Stimulated activated CD4-positive, alpha-beta T cell treated with anti-CD3 and anti-CD28 coated beads, Interleukin-1b, Interleukin-23, amount 100 ng/mL, for 4 hours (primary cell): ENCODE measurements at places on chromosomes 16 and 17.

GRCh38 chr17:44820631-44821212 lies 9.4 kb downstream of the GJC1 start:
- no peak for DNase-seq

DNA sequence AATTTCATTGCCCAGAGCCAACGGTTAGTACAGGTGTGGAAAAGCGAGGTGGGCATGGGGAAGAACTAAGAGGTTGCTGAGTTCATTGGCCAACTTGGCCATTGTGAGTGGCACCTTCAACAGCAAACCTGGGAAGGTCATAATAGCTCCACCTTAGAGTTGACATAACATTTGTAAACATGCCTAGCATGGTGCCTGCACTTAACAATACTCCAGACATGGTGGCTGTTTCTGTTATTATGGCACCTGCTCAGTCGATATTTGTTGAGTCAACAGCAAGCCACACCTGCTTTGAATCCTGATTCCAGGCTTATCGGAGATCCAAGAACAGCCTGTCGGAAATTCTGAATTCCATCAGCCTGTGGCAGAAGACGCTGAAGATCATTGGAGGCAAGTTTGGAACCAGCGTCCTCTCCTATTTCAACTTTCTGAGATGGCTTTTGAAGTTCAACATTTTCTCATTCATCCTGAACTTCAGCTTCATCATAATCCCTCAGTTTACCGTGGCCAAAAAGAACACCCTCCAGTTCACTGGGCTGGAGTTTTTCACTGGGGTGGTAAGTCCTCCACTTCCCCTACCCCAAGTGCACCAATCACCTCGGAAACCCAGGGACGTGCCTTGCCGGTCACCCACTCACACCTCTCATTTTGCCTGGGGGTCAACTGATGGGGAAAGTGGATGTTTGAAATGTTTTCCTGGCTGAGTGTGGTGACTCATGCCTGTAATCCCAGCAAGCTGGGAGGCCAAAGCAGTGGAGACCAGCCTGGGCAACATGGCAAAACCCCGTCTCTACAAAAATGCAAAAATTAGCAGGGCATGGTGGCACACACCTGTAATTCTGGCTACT lies 46.0 kb downstream of the TMC5 start:
- no peak for DNase-seq

- no peak for DNase-seq
Measured at GRCh38 chr16:54508351-54508750, 221.8 kb upstream of the IRX3 start.

DNA sequence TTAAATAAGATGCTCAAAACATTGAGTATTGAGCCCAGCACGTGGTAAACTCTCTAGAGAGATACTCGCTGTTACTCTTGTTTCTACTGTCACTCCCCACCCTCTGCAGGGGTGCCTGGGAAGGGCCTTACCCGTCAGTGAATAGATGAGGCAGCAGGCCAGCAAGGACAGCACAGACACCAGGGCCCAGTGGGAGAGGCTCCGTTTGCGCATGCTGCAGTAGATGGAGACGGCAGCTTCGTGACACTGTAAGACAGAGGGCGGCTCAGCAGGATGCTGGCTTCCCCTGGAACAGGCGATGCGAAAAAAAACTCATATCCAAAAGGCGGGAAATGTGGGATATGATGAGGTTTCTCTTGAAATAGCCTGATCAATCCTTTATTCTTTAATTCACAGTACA lies 20.0 kb downstream of the SLC38A8 start:
- DNase-seq: no peak

DNA sequence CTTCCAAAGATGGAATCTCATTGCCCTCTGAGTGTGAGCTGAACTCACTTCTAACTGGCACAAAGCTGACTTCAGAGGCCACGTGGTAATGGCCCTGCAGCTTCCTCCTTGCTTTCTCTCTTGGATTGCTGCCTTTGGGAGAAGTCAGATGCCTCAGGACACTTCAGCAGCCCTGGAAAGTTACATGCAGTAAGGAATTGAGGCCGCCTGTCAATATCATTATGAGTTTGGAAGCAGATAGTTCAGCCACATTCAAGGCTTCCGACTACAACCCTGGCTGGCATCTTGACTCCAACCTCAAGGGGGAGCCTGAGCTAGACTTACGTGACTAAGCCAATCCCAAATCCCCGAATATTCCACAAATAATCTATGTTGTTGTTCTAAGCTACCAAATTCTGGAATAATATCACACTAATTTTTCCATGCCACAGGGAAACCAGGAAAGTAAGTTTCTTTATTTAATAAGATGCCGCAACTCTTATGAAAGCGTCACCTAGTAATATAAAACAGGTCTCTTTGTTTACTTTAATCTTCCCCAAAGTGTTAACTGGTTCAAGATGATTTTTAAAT lies 13.6 kb downstream of the CEP20 start:
- DNase-seq: no peak

- peak; percentile 47 for DNase-seq
Measured at GRCh38 chr17:9021158-9021991, at the start of gene NTN1. TSS of gene NTN1 (plus strand) at chr17:9021510. CDS start at chr17:9022374, 864 bp downstream.

DNA sequence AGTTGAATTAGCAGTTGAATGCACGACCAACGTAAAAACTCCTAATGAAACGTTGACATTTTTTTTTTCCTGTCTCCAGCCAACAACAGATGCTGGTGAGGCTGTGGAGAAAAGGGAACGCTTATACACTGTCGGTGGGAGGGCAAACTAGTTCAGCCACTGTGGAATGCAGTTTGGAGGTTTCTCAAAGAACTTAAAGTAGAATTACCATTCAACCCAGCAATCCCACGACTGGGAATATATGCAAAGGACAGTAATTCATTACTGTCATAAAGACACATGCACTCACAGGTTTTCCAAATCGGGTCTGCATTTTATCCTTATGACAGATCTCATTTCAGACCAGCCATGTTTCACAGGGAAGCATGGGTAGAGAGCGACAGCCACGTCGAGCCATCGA lies 3.5 kb upstream of the WFDC1 start:
- DNase-seq: no peak

- DNase-seq: no peak
Measured at GRCh38 chr17:38427160-38427949, 909 bp upstream of the ARHGAP23 start.

DNA sequence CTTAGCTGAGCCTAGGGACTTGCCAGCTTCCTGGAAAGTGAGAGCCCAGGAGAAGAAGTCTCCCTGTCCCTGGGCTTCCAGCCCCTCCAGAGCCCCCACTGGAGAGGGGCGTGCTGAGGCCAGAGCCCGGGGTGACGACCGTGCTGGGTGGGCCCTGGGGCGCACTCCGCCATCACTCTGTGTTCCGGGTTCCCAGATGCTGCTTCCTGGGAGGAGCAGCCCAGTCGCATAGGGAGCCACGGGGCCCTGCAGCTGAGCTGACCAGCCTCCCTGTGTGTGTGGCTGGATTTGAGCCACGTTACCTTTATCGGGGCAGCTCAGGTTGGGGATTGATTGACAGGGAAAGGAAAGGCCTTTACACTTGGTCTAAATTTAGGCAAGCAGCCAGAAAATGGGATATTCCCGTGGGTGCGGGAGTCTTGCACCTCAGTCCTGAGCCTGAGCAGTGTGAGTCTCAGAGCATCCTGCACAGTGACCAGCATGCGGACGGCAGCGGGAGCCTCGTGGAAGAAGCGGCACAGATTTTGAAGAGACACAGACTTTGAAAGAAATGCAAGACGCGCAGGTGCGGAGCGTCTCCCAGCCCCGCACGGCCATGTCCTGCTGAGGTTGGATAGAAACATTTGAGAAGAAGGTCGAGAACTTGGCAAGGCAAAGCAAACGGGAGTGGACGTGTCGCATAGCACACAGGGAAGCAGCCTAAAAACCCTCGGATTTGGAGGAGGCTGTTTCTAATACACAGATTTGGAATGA lies 51.3 kb upstream of the ZNF750 start:
- no peak for DNase-seq

- DNase-seq: no peak
Measured at GRCh38 chr17:77560381-77560780, 398.1 kb upstream of the TNRC6C start.

DNA sequence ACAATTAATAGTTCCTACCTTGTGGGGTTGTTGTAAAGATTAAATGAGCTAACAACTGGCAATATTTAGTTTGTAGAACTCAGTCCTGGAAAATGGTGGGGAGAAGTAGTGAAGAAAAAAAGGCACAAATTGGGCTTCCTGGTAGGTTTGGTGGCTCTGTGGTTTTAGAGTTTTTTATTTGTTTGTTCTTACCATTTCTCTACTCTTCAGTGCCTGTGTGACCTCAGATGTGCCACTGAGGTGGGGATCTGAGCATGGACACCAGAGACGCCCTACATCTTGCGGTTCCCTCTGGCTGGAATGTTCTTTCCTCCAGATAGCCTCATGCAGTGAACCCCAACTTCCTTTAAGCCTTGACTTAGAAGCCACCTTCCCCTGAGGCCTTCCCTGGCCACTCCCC lies 7.7 kb downstream of the ZBTB4 start:
- DNase-seq: no peak

DNA sequence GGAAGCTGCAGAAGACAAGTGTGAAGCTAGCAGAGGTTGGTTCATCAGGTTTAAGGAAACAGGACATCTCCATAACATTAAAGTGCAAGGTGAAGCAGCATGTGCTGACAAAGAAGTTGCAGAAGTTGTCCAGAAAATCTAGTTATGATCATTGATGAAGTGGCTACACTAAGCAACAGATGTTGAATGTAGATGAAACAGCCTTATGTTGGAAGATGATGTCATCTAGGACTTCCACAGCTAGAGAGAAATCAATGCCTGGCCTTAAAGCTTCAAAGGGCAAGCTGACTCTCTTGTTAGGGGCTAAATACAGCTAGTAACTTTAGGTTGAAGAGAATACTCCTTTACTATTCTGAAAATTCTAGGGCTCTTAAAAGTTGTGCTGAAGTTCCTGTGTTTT lies 340.2 kb upstream of the SOX9 start:
- no peak for DNase-seq

DNA sequence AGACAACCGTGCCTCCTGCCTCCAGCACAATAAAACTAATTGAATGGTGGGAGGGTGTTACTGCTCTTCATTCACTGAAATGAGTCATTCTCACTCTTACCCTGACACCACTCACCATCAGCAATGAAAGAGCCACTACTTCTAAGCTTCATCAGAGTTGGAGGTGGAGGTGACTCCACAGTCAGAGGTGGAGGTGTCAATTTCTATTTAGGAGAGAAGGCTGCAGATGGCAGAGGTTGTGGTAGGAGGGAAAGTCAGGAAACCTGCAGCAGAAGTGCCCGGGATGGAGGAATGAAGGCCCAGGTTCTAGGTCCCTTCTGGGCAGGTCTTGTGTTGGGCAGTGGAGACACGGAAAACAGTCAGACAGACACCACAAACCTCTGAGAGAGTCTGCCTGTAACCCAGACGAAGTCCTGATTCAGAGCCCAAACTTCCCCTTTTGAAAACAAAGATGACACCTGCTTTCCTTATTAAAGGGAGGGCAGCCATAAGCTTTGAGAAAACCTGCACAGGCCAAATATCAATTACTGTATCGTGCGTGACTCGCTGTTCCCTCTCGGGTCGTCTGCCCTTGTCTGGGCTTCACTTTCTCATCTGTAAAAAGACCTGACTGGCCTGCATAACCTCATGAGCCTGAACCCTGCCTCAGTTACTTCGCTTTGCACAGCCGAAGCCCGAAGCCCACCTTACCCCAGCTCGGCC lies 668 bp downstream of the ATPAF2 start:
- DNase-seq: peak; percentile 5

DNA sequence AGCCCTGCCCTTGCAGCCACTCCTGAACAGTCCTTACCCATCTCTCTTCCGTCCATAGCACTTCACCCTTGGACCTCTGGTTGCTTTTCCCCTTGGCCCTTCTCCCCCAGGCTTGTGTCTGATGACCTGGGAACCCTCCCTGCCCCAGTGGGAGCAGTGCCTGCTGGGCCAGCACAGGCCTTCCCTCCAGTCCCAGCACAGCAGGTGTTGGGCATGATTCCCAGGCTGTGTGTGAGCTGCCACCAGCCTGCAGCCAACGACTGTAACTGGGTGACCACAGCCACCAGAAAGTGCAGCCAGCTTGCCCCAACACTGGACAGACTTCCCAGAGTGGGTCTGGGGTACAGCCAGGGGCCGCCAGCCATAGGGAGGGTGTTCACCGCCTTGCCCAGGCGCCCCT lies 30.0 kb downstream of the CRAMP1 start:
- DNase-seq: no peak

DNA sequence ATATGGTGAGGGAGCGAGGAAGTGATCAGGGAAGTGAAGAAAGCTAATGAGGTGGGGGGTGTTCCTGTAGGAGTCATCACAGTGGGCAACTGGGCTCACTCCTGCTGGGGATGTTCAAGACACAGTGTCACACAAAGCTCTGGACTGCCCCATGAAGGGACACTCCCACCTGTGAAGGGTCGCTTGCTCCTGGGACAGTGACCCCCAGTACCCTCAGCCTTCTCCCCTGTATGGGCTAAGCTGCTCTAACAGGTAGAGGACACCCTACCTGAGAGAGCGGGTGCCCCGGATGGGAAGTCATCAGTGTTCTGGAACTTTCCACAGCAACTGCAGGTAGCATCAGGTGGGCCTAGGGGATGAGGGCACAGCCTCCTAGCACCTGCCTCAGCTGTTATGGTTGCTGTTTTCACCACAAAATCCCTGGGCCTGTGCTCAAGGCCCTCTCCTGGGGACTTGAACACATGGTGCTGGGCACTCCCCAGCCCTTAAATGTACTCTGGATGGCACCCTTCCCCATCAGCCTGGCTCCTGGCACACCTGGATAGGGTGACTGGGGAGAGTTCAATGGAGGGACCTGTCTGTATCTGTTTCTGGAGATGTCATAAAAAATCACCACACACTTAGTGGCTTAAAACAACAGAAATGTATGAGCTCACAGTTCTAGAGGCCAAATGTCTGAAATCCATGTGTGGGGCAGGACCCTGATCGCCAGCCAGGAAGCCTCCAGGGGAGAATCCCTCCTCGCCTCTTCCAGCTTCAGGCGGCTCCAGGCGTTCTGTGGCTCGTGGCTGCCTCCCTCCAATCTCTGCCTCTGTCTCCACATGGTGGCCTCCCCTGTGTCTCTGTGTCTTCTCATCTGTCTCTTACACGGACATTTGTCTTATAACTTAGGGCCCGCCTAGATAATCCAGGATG lies 104.0 kb upstream of the CDH5 start:
- DNase-seq: no peak

- peak; percentile 86 for DNase-seq
Measured at GRCh38 chr17:38704606-38705522, at the start of gene MLLT6. TSS of gene MLLT6 (plus strand) at chr17:38705273. CDS start at chr17:38705633, 360 bp downstream.

GRCh38 chr16:51429041-51429440 lies 278.0 kb upstream of the SALL1 start:
- no peak for DNase-seq

DNA sequence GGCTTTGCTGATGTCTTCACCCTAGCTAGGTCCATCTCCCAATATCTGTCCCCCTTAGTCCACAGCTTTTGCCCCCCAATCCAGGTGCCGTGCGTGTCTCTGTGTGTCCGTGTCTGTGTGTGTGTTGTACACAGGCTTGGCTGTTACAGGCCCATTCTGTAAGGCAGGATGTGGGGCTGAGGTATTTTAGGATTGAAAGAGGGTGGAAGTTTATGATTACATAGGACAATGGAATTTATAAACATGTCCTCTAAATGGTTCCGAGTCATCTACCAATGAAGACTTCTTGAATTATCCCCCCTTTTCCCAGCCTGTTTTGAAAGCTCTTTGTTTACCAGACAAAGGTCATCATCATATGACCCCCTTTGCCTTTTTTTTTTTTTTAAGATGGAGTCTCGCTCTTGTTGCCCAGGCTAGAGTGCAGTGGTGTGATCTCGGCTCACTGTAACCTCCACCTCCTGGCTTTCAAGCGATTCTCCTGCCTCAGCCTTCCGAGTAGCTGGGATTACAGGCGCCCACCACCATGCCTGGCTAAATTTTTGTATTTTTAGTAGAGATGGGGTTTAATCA lies 21.9 kb downstream of the ACE start:
- no peak for DNase-seq

- no peak for DNase-seq
Measured at GRCh38 chr17:59315866-59316265, 15.6 kb upstream of the YPEL2 start.
